Endodermal cell (in vitro differentiated cells): ENCODE measurements at places on chromosomes 4 and X. TPM values are rescaled to one million over a fixed set of nuclear protein-coding genes. Genes with fewer than 3 reads are reported as not detected.

Gene PPP1R2C
- not detected in 2 replicates for total RNA-seq

Gene EDA2R
- total RNA-seq: 1.2 to 1.6 TPM (median 1.4 TPM) in 3 replicates

Gene ZAR1
- total RNA-seq: not detected in 3 replicates

Gene RP2
- total RNA-seq: 11.8 and 12.8 TPM in 2 replicates

Gene CXCL13
- total RNA-seq: not detected in 3 replicates

Gene DNAAF6
- total RNA-seq: not detected in 3 replicates

Gene NIPAL1
- 5.5 and 8.4 TPM in 2 replicates for total RNA-seq

Gene MXRA5
- total RNA-seq: 14.6 to 21.8 TPM (median 16.8 TPM) in 3 replicates

Gene SPIN2B
- 16.1 and 16.4 TPM in 2 replicates for total RNA-seq

Gene DDIT4L
- 10.8 and 11.9 TPM in 2 replicates for total RNA-seq

Gene ZNF630
- 3.1 and 3.6 TPM in 2 replicates for total RNA-seq

Gene P2RY10
- not detected in 2 replicates for total RNA-seq

Gene FAM53A
- total RNA-seq: 3.6 and 4.9 TPM in 2 replicates

Gene ASMT
- total RNA-seq: not detected in 2 replicates

Gene CITED1
- total RNA-seq: 0.40 and 0.93 TPM in 2 replicates

Gene XPNPEP2
- total RNA-seq: 0.17 to 0.31 TPM (median 0.19 TPM) in 3 replicates

Gene APELA
- total RNA-seq: 1.1 to 3.3 TPM (median 2.9 TPM) in 3 replicates

Gene ADH1A
- total RNA-seq: not detected in 2 replicates

Gene TGIF2LX
- not detected in 2 replicates for total RNA-seq
